Posterior vena cava (tissue), 2 donors: ENCODE measurements at places on chromosomes 16 and 17. TPM values are rescaled to one million over a fixed set of nuclear protein-coding genes. Genes with fewer than 3 reads are reported as not detected.

The SETD6 gene
- total RNA-seq, result 13.5 TPM

The CPNE7 gene
- total RNA-seq, result not detected

The ZNF287 gene
- 6.1 TPM for total RNA-seq

The PSME3IP1 gene
- 56.0 TPM for total RNA-seq

The KCNH4 gene
- 0.33 TPM for total RNA-seq

The SLC16A6 gene
- 1.9 TPM for total RNA-seq

The TMEM114 gene
- not detected for total RNA-seq
